ENCODE measurements at places on chromosomes 7 and 10. TPM values are rescaled to one million over a fixed set of nuclear protein-coding genes. Genes with fewer than 3 reads are reported as not detected.

DNA sequence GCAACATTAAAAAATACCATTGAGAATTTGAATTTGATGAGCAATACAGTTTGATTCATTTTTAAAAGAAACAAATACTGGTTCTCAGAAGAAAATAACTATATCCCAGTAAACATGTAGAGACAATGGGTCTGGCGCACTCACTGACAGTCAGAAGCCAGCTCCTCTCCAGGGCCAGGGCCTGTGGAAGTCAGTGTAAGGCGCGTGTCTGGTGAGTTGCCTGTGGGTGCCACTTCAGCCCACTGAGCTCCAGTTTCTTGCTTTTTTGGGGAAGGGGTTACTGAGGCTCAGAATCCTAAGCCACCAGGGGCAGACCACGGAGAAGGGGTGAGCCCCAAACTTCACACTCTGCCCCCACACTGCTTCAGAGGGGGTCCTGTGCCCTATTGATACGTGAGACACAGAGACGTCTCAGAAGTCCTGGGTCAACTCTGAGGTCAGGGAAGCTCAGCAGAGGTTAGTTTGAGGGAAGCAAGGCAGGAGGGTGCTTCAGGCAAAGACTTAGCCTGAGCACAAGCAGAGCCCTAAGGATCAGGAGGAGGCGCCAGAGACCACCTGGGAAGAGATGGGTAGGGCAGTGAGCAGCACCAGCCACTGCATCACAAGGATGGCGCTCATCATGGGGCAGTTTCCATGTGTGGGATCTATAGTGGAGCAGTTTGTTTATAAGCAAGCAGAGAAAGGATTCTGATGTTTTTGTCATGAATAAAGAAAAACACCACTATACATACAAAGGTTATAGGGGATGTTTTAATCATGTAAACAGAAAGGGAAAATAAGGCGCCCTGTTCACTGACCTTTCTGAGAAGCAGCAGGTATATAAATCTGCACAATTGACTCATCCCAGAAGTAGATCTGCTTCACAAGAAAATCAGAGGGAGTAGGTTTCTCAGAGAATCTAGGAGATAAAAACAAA lies 95.7 kb downstream of the PKD1L1 start:
- DNase-seq = peak; percentile 15

GRCh38 chr7:40101201-40101600 lies 33.2 kb downstream of the MPLKIP start:
- DNase-seq = no peak

The ST8SIA6 gene
- total RNA-seq = not detected

The NPTX2 gene
- total RNA-seq = not detected

The HMX3 gene
- 2.0 TPM for total RNA-seq

DNA sequence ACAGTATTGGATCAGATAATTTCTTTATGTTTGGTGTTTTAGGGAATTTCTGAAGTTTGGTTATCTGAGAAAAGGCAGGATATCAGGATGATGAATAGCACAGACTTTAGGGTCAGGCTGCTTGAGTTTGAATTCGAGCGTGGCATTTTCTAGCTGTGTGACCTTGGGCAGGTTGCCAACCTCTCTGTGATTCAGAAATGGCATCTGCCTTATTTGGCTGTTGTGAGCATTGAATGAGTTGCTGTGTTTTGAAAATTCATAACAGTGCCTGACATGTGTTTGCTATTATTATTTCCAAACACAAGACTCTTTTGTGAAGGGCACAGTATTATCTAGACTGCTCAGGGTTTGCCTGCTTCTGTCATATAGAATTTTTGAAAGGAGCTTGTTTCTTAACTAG lies 66.9 kb downstream of the NXPH1 start:
- DNase-seq = no peak

The FGFR2 gene
- not detected for total RNA-seq

DNA sequence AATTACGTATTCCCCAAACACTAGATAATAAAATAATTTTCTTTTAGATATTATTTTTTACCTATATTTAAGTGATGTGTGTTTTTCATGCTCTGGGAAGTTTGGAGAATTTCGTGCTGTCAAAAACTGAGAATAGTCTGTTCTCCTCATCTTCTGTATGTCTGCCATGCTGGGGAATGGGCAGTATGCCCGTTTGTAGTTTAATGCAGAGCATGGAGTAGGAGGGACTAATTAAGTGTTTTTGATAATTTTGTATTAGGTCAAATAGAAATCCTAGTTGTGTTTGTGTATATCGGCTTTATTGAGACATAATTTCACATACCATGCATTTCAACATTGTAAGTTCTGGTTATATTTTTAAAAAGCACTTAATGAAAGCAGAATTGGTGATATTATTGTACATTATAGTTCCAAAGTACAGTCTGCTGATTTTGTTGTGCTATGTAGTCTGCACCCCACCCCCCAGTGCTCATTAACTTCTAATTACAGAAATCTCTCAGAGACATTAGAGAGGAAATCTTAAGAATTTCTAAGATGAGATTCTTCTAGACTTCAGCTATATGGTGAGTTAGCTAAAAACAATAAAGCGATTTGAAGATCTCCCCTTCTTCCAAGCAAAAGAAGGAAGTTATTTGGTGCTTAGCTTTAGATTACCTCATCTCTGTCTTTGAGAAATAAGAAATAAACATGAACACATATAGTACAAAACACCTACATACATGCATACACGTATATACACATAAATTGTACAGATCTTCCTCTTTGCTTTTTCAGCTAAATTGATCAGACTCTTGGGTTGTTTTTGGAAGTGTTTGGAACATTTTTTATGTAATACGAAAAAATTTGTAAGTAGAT lies 22.2 kb downstream of the ZRANB1 start:
- DNase-seq = no peak

All from activated T-cell treated with anti-CD3 and anti-CD28 coated beads, Interleukin-2, amount 50 U/mL, for 72 hours (primary cell).